Suprapubic skin (tissue), 4 donors: ENCODE measurements at places on chromosomes 4 and X. TPM values are rescaled to one million over a fixed set of nuclear protein-coding genes. Genes with fewer than 3 reads are reported as not detected.

SLC7A11 gene
- 0.59 TPM for total RNA-seq

STS gene
- 5.0 TPM for total RNA-seq

QDPR gene
- total RNA-seq = 10.7 TPM

DNA sequence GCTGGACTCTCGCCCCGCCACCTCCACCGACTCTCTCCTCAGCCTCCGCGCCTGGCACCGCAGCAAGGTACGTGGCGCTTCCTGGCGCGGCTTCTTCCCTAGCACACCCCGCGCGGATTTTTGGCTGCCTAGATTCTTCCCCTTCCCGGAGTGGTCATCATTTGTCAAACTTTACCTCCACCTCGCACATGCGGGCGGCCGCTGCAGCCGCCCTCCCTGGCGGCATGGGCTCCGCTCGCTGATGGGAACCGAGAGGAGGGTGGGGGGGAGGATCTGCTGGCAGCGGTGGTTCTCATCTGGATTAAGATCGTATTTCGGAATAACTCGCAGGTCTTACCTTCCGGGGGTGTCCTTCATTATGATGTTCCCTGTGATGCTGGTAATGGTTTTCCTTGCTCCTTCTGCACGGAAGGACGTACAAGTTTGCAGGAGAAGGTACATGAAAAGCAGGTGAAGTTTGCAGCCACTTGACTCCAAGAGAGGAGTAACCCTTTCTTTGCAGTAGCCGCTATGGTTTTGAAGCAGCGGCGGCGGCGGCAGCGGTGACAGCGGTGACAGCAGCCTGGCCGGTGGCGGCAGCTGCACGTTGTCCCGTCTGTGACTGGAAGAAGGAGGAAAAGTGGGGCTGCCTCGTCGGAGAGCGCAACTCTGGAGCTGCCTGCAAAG lies 2183.9 kb upstream of the TENM3 start:
- H3K4me1 ChIP-seq = peaks cover 25% of the 10 kb centered on the region
- H3K27me3 ChIP-seq = peaks cover 53% of the 10 kb centered on the region
- no peaks in the 10 kb centered on the region for H3K36me3 ChIP-seq
- DNase-seq = no peak
- peak overlapping the region; percentile 60 for H3K4me3 ChIP-seq

DNA sequence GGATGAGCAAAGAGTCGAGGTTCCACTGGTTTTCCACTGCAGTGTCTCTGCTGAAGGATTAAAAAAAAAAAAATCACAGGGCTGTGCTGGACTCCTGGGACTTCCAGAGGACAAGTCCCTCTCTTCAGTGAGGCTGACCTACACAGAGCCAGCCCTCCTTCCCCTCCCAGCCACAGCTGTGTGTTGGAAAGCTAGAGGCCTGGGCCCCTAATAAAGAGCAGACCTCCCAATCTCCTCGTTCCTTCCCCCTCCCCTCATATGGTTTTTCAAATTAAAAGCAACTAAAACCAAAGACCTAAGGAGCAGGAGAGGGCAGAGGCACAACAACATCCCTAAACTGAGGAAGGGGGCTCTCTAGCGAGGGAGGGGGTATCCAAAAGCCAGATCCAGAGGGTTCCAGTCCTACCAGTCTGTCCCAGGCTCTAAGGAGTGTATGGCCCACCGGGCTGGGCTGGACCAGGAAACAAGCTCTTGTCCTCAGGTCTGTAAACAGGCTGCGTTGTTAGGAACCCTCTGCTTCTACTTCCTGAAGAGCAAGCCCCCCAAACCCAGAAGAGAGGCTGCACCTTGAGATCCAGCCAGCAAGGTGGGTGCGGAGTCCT lies 4.0 kb upstream of the PDGFRA start:
- H3K27me3 ChIP-seq = peaks cover 76% of the 10 kb centered on the region
- H3K4me1 ChIP-seq = peaks cover 52% of the 10 kb centered on the region
- DNase-seq = no peak
- H3K4me3 ChIP-seq = peak overlapping the region; percentile 54
- H3K27ac ChIP-seq = peak overlapping the region; percentile 70
- H3K36me3 ChIP-seq = no peaks in the 10 kb centered on the region

- H3K27me3 ChIP-seq = no peaks in the 10 kb centered on the region
- DNase-seq = no peak
- no peak overlapping the region for H3K27ac ChIP-seq
Observed at GRCh38 chr4:162943263-162943662, 223.4 kb downstream of the NAF1 start.

- no peaks in the 10 kb centered on the region for H3K27me3 ChIP-seq
- H3K36me3 ChIP-seq = no peaks in the 10 kb centered on the region
- H3K4me3 ChIP-seq = no peak overlapping the region
- H3K27ac ChIP-seq = no peak overlapping the region
Observed at GRCh38 chr4:57231781-57232180, 121.6 kb upstream of the IGFBP7 start.

DNA sequence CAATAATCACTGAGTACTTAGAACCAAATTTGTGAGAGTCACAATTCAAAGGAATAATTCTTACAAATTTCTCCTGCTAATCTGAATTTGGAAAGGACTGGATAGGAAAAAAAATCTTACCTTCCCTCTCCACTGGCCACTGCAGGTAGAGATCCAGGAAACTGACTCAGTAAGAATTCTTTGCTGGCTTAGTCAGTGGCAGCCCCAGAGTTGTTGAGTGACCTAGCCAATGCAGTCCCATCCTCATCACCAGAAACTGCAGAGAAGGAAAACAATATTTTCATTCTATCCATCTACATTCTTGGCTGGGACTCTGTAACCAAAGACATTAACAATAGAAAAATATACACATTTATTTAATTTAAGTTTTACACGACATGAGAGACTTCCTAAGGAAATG lies 572.0 kb downstream of the ADGRL3 start:
- H3K27me3 ChIP-seq = no peaks in the 10 kb centered on the region
- no peak for DNase-seq
- H3K36me3 ChIP-seq = no peaks in the 10 kb centered on the region
- no peak overlapping the region for H3K27ac ChIP-seq
- no peaks in the 10 kb centered on the region for H3K4me1 ChIP-seq

DNA sequence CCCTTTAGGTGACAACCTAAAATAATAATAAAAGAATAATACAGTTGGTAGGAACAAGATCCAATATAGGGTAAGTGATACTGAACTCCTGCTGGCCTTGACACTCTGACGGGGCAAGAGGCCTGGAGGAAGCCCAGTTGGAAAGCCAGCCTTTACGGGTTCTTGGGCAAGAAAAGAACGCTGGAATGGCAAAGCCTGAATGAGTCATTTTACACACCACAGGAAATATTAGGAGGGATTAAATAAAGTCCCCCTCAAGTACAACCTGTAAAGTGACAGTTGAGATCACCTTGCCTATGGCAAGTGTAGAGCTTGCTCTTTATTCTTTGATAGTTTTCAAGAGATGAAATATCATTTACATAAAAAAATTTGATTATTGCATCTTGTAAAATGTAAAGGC lies 244.5 kb upstream of the TLL1 start:
- peaks cover 20% of the 10 kb centered on the region for H3K4me1 ChIP-seq
- H3K4me3 ChIP-seq = no peak overlapping the region
- DNase-seq = no peak
- no peaks in the 10 kb centered on the region for H3K27me3 ChIP-seq
- H3K27ac ChIP-seq = no peak overlapping the region

DNA sequence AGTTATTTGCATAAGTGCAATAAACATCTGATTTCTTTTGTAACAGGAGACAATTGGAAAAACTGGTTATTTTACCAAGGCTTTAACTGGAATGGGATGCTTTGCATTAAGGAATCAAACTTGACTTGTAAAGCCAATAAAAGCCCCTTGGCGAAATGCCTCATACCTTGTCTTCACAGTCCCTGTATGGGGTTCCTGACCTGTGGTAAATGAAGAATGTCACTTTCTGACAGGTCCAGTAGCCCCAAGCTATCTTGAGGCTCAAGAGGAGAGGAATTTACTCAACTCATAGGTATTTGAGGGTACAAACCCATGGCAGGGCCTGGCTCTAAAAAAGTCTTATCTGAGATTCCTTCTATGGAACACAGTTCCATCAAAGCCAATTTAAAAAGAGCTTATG lies 78.0 kb downstream of the ACOX3 start:
- peaks cover 21% of the 10 kb centered on the region for H3K36me3 ChIP-seq
- H3K27ac ChIP-seq = no peak overlapping the region
- no peak for DNase-seq
- no peaks in the 10 kb centered on the region for H3K27me3 ChIP-seq
- H3K4me3 ChIP-seq = no peak overlapping the region

GRCh38 chrX:129933700-129934099 lies 27.7 kb downstream of the UTP14A start:
- H3K27ac ChIP-seq = no peak overlapping the region
- H3K4me3 ChIP-seq = no peak overlapping the region
- H3K27me3 ChIP-seq = no peaks in the 10 kb centered on the region
- H3K36me3 ChIP-seq = no peaks in the 10 kb centered on the region

DNA sequence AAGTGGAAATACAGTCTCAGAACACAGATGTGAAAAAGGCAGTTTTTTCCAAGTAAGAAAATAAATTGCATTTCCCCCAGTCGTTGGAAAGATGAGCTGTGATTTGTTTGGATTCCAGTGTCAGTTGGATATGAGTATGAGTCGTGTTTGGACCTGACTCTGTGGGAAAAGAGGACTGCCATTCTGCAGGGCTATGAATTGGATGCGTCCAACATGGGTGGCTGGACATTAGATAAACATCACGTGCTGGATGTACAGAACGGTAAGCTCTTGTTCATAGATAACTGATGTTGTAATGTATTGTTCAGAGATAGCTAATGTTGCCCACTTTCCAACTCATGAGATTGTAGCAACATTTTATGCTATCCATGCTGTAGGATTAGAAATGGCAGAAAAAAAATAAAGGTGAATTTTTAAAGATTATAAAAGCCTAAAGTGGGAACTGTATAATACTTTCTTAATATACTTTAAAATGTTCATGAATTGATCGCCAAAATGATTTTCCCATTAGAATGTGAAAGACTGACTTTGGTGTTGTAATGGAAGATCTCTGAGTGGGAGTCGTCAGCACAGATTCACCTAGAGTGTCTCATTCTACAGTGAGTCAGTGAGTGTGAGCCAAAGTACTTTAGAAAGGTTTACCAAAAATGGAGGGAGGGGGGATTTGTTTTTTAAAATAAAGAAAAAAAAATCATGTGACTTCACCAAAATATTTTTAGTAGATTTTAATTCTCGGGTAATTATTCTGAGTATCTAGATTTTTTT lies 178.7 kb downstream of the DCTD start:
- H3K36me3 ChIP-seq = no peaks in the 10 kb centered on the region
- H3K4me3 ChIP-seq = no peak overlapping the region
- H3K27ac ChIP-seq = no peak overlapping the region
- no peaks in the 10 kb centered on the region for H3K4me1 ChIP-seq
- no peaks in the 10 kb centered on the region for H3K27me3 ChIP-seq
- no peak for DNase-seq

- no peaks in the 10 kb centered on the region for H3K4me1 ChIP-seq
- H3K4me3 ChIP-seq = no peak overlapping the region
- H3K27ac ChIP-seq = no peak overlapping the region
- no peak for DNase-seq
Observed at GRCh38 chr4:89196745-89197144, 85.4 kb downstream of the TIGD2 start.

DNA sequence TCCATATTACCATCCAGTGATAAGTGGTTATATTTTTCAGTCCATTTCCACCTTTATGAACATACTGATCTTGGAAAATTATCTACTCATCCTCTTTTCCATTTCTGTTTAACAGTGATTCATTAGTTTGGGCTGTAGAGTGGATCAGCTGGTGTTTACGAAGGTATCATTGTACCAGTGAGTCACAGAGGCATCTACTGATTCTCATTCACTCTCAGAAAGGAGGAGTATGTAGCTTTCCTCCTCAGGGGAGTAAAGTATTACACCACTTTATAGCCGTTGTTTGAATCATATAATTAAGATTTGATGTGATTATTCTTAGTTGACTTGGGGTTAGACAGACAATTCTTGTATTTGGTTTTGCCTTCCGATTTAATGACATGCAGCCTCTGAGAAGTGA lies 74.7 kb downstream of the GALNT7 start:
- no peaks in the 10 kb centered on the region for H3K27me3 ChIP-seq
- no peak for DNase-seq
- H3K27ac ChIP-seq = no peak overlapping the region
- no peaks in the 10 kb centered on the region for H3K4me1 ChIP-seq
- no peaks in the 10 kb centered on the region for H3K36me3 ChIP-seq

- DNase-seq = no peak
- H3K27me3 ChIP-seq = no peaks in the 10 kb centered on the region
- H3K4me3 ChIP-seq = no peak overlapping the region
Observed at GRCh38 chr4:20456407-20456806, 204.7 kb downstream of the SLIT2 start.

DNA sequence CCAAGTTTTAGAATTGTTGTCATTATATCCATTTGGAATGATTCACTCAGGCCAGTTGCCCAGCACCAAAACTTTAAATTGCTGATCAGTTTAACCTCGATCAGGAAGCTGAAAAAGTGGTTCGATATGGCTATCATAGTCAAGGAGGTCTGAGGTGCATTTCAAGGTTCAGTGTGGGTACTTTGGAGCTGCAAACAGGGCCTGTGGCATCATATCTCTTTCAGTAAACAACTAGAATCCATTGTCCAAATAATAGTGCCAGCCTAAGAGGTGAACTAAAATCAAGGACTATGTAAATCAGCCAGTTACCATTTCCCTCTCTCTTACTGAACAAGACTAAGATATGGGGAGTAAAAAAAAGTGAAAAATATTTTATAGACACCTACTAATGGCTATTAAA lies 14.2 kb downstream of the TMEM47 start:
- H3K27ac ChIP-seq = no peak overlapping the region
- H3K36me3 ChIP-seq = no peaks in the 10 kb centered on the region
- no peaks in the 10 kb centered on the region for H3K4me1 ChIP-seq
- no peak overlapping the region for H3K4me3 ChIP-seq
- DNase-seq = no peak

GRCh38 chr4:54924891-54925290 lies 200.5 kb downstream of the KDR start:
- DNase-seq = no peak
- no peak overlapping the region for H3K4me3 ChIP-seq
- no peaks in the 10 kb centered on the region for H3K36me3 ChIP-seq
- H3K27me3 ChIP-seq = no peaks in the 10 kb centered on the region

- no peak for DNase-seq
- no peaks in the 10 kb centered on the region for H3K4me1 ChIP-seq
- H3K27me3 ChIP-seq = no peaks in the 10 kb centered on the region
- no peak overlapping the region for H3K27ac ChIP-seq
- no peak overlapping the region for H3K4me3 ChIP-seq
- H3K36me3 ChIP-seq = no peaks in the 10 kb centered on the region
Observed at GRCh38 chr4:19248023-19248422, 1003.7 kb upstream of the SLIT2 start.

DNA sequence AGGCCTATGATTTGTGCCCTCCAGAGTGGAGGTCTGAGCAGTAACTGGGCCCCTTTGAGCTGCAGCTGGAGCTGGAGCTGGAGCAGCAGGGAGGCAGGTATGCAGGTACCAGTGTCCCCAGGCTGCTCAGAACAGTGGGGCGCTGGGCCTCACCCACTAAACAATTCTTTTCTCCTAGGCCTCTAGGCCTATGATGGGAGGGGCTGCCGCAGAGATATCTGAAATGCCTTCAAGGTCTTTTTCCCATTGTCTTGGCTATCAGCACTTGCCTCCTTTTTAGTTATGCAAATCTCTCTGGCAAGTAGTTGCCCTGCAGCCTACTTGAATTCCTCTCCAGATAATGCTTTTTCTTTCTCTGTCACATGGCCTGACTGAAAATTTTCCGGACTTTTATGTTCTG lies 79.7 kb upstream of the OTUD4 start:
- DNase-seq = no peak
- no peaks in the 10 kb centered on the region for H3K27me3 ChIP-seq
- H3K36me3 ChIP-seq = no peaks in the 10 kb centered on the region
- H3K27ac ChIP-seq = no peak overlapping the region
